ENCODE measurements at places on chromosomes 5 and 9.

GRCh38 chr5:90434116-90434714, 24.7 kb upstream of the CETN3 start:
- no peak for DNase-seq

DNA sequence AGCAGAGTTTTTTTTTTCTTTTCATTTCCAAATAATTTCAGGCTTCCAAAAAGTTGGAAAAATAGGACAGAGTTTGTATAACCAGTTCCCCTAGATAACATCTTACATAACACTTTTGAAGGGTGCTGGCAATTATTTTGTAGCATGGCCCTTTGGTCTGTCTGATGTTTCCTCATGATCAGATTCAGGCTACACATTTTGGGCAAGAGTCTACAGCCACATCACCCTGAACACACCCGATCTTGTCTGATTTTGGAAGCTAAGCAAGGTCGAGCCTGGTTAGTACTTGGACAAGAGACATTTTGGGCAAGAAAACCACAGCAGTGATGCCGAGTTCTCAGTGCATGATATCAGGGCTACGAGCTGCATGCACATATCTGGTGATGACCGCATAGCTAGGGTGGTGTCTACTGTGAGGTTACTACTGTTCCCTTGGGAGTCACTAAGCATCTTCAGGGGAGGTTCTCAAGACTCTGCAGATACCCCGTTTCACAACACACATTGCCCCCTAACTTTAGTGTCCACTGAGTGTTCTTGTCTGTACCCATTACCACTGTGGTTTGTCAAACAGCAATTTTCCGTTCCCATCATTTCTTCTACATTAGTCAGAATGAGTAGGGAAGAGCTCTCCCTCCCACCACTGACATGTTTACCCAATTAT, 86.2 kb downstream of the TTC39B start:
- no peak for DNase-seq

- no peak for DNase-seq
These were observed 12.2 kb upstream of the CLINT1 start for GRCh38 chr5:157870837-157871834.

GRCh38 chr5:1792842-1793266, 6.8 kb downstream of the MRPL36 start:
- DNase-seq: peak; percentile 85

GRCh38 chr5:135153661-135154060, 119.6 kb upstream of the PITX1 start:
- DNase-seq: no peak

DNA sequence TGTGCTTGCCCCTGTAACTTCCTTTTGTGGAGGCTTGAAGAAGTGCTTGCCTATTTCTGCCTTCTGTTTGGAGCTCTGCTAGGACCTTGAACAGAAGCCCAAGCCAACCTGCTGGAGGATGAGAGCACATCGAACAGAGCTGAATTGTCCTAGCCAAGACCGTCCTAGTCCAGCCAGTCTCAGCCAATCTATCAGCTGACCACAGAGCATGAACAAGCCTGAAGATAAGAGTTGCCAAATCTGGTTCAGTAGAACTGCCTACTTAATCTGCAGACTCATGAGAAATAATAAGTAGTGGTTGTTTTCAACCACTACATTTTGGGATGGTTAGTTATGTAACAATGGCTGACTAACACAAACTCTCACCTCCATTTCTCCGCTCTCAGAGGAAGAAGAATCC, 4.4 kb upstream of the SNX2 start:
- DNase-seq: no peak
